Urinary bladder (tissue), 4 donors: ENCODE measurements at places on chromosomes 6 and 20. TPM values are rescaled to one million over a fixed set of nuclear protein-coding genes. Genes with fewer than 3 reads are reported as not detected.

DNA sequence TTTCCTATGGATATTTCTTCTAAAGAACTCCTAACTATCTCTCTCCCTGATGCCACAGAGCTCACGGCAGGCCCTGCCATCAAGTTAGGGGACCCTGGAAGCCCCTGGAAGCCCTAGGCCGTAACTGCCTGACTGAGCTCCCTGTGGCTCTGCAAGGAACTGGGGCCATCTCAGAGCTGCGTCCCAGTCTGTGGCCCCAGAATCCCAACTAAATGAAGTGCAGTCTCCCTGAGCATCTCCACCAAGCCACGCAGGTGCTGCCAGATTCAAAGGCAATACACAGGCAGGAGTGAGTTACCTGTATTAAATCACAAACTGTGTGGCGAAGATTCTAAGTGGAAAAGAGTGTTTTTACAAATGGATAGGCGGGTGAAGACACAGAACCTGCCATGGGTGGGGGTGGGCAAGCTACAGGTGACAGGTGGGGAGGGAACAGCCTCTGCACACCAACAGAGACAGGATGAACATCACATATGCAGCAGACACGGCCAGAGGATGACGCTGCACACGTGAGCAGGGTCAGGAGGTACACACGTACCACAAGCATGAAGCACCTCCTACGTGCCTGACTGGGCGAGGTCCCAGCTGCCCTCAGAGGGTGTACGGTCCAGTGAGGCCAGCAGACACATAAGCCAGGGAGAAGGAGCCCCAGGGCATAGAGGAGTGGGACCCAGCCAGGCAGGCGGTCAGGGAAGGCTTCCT is 358.5 kb downstream of the ZFAND3 start:
- no peak for DNase-seq

DNA sequence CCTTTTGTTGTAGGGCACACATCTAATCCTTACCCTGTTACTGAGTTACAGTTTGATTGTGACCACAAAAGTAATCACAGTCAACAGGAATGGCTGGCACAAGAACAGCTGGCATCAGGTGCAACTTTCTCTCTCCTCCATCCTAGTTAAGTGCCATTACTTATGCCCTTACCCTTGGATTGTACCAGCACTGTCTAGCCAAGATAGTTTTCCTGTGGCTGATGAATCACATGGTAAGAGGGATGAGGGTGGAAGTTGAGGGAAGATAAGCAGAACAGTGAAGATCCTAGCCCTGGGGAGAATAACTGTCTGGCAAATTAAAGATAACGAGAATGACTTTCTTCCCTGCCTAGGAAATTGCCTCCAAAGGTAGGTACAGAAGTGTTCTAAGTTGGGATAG is 42.0 kb downstream of the RNF217 start:
- DNase-seq = no peak

Gene PRL
- polyA plus RNA-seq = not detected

Gene PDE7B
- polyA plus RNA-seq = 9.3 TPM

GRCh38 chr6:77620278-77620882 is 32.5 kb upstream of the MEI4 start:
- DNase-seq = no peak

DNA sequence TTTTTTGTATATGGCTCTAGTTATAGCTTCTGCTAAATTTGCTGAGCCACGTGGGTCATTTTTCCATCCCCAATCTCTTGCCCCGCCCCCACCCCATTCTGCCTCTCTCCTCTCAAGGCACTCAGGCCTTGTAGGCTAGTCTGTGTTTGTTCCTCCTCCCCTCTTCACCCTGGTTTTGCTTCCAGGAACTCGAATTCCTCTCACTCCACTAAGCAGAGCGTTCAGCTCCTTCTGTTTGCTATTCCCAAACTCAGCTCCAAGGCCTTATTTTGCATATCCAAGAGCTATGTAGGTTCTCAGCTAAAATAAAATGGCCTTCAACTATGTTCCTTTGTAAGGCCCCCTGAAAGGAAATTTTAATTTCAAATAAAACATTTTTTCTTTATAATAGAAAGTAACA is 1293.7 kb downstream of the EPHA7 start:
- no peak for DNase-seq

Gene TFAP2C
- 1.2 TPM for polyA plus RNA-seq

DNA sequence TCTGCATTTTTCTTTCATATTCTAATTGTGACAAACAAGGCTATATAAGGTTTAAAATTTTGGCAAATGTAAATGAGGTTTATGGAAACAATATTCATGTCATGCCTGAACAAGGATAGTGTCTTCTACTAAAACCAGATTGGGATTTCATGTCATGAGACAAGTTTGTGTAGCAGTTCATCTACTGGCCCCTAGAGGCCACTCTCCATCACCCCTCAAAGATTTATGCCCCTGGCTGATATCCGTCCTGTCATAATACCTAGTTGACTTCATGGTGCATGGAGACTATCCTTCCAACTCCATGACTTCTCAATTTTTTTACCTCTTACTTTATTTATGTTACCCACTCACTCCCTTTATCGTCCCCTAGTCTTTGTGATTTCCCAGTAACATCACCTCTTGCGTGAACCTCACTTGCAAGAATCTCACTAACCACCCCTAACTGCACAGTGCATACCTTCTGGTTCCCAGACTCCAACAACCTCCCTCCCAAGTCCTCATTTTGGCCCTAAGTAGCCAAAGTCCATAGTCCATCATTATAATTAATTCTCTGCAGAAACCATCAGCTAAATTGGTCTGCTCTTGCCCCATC is 179.8 kb downstream of the TASP1 start:
- DNase-seq = no peak

Gene SLC35F1
- 0.92 TPM for polyA plus RNA-seq

Gene BACH2
- polyA plus RNA-seq = 0.90 TPM

DNA sequence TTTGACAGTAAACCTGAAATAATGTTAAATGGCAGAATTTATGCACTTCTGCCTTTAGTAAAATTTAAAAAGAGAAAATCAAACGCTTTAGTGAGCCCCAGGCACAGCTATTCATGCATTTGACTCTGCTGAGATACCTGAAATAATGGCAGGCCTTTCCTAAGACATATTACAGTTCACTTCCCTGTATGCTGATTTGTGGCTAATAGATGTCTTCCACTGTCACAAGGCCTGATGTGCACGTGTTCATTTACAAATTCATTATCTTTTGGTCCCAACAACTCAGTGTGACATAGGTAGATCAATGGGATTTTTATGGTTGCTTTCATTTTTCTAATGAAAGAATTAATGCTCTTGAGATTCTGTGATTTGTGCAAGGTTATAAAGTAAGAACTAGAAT is 449.7 kb upstream of the RGS17 start:
- DNase-seq = no peak

- DNase-seq = no peak
These were observed 365.3 kb upstream of the OPRM1 start for GRCh38 chr6:153673750-153674149.

Gene FOXO3
- 48.2 TPM for polyA plus RNA-seq

GRCh38 chr20:53337390-53338101 is 256.1 kb downstream of the ZNF217 start:
- DNase-seq = no peak

GRCh38 chr6:29651413-29652197 is 5.3 kb upstream of the MOG start:
- DNase-seq = no peak

DNA sequence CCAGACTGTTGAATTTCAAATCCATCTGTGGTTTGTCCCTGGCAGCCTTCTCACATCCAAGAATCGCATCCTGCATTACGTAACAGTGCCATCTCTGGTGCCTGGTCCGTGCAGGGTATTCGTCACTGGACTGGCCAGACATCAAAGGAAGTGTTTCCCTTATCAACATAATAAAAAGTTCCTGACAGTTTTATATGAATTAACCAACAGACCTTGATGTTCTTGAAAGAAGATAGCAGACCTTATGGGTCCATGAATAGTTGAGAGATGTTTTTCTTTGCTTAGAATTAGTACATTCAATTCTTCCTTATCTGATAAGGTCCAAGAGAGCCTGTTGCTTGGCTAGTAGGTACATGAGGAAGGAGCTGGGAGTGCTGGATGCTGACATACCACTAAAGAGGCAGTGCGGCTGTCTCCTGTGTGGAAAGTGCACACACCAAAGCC is 77.6 kb downstream of the PHACTR2 start:
- DNase-seq = no peak

DNA sequence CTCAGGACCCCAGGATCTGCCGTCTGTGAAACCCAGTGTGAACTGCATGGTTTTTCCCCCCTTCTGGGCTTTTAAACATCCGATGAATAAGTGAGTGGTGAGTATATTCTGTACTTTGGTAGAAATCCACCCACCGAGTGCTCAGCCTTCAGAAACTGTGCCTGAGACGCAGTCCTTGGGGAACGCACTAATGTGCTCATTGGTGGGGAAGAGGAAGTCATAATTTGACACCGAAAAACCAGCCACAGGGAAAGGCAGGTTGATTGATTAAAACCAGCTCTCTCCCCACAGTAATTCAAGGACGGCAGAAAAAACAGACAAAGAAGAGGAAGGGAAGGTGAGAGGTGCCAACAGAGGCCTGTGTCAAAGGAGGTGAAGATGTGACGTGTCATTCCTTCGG is 21.7 kb downstream of the EDN3 start:
- no peak for DNase-seq

GRCh38 chr20:54566031-54566688 is 90.8 kb downstream of the DOK5 start:
- DNase-seq = no peak

DNA sequence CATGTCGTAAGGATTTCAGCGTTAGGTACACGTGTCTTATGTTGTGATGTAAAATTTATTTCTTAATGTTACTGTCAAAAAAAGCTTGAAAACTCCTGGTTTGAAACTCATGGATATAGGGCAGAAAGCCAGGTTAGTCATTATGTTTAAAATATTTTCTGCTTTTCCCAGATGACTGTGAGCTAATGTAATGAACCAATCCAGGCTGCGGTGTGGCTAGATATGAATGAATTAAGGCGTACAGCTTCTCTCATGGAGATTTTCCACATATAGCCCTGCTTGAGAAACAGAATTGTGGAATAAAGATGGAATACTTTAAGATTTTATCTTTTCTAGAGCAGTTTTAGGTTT is 80.3 kb upstream of the STMND1 start:
- no peak for DNase-seq

GRCh38 chr6:1509241-1509640 is 100.5 kb upstream of the FOXC1 start:
- no peak for DNase-seq

DNA sequence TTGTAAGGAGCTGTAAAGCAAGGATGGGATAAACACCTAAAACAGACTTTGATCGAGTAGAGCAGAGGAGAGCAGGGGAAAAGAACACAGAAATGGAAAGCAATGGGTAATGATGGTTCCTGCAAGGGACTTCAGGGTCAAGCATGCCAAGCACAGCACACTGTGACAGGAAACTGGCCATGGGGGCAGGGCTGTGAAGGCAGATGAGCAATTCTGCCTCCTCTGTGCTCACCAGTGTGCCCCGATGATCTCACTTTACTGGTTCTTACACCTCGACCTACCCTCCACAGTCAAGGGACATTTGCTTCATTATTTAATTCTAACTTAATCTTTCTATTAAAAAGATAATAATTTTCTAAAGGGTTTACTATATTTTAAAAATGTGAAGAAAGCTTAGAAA is 21.6 kb upstream of the MYB start:
- DNase-seq = no peak

Gene SMOC2
- 176 TPM for polyA plus RNA-seq

- DNase-seq = no peak
These were observed 708 bp downstream of the PCK1 start for GRCh38 chr20:57561356-57562279.

Gene CST7
- polyA plus RNA-seq = 4.5 TPM

DNA sequence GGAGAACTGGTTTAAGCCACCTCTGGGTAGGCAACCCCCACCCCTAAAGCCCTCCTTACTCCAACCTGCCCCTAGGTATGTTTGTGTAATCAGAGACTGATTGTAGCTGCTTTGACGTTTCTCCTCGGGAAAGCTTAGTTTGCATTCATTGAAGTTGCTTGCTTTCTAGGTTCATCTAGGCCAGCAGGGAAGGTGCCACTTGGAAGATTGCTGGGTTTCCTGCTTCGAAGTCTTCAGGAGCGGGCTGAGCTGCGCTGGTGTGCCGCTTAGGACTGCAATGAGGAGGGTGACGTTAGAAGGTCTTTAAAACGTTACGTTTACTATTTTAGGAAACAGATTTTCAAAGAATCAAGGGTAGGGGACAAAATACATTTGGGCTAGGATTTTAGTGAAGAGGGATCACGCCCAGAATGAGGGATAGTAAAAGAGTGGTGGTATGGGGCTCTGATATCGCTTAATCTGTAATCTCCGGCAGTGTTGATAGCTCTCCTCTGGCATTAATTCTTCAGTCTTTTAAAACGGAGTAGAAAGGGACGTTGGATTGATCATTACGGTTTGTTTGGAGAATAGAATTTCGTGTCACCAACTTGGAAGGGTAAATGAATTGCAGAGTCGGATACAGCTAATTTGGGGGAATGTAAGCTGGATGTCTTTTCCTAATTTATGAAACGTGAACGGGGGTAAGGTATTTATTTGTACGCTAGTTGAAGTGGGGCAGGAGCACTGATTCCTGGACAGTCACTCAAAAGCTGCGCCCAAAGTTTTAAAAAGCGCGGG is 92.6 kb upstream of the PRDM1 start:
- DNase-seq = no peak

Gene CTSZ
- polyA plus RNA-seq = 165 TPM

GRCh38 chr20:45028424-45029136 is 62.3 kb downstream of the STK4 start:
- DNase-seq = no peak

- DNase-seq = no peak
These were observed 107.7 kb upstream of the GGTLC1 start for GRCh38 chr20:24096264-24096663.

GRCh38 chr20:62561948-62562347 is 80.4 kb upstream of the SLCO4A1 start:
- no peak for DNase-seq
